ENCODE measurements at places on chromosomes 13 and 19. TPM values are rescaled to one million over a fixed set of nuclear protein-coding genes. Genes with fewer than 3 reads are reported as not detected.

KLK4 gene
- total RNA-seq = not detected

GPR12 gene
- total RNA-seq = not detected

SWSAP1 gene
- 5.2 TPM for total RNA-seq

LILRA1 gene
- not detected for total RNA-seq

ZNF320 gene
- total RNA-seq = 7.7 TPM

NDFIP2 gene
- 19.5 TPM for total RNA-seq

FBXO46 gene
- total RNA-seq = 16.1 TPM

OR10H1 gene
- total RNA-seq = not detected

DNAJB1 gene
- total RNA-seq = 167 TPM

Data from PC-3 (cell line).